Stimulated activated CD8-positive, alpha-beta memory T cell treated with anti-CD3 and anti-CD28 coated beads, Interleukin-2, amount 100 ng/mL, for 1 hour (primary cell): ENCODE measurements at places on chromosomes 6 and 20.

DNA sequence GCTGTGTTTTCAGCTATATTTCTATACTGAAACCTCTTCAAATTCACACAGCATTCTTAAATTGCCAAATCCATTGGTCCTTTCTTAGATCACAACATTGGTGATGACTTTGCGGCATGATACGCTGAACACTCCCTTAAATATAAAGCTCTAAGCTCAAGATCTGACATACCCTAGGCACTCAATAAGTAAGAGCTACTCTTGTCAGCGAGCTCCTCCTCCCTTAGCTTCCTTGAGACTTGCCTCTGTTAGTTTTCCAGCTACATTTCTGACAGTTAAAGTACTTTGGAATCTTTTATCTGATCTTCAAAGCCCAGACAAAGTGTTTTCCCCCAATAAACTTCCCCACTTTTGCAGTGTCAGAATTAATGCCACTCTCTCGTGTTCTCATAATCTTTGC is 117.0 kb downstream of the HIVEP2 start:
- no peak for DNase-seq

DNA sequence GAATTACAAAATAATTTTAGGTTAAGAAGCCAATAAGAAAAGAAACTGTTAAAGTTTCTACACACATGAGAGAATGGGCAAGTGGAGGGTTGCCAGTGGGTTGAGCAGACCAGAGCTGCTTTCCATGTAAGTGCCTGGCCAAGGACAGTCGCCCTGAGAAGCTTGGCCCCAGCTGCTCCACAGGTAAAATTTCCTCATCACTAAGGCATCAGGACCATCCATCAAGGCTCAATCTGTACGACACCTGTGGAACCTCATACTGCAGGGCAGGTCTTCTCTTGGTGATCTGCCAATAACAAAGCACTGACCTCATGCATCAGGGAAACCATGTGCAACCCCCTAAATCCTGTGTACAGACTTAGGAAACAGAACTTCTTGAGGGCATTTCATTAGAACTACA is 115.4 kb downstream of the INSM1 start:
- no peak for DNase-seq

DNA sequence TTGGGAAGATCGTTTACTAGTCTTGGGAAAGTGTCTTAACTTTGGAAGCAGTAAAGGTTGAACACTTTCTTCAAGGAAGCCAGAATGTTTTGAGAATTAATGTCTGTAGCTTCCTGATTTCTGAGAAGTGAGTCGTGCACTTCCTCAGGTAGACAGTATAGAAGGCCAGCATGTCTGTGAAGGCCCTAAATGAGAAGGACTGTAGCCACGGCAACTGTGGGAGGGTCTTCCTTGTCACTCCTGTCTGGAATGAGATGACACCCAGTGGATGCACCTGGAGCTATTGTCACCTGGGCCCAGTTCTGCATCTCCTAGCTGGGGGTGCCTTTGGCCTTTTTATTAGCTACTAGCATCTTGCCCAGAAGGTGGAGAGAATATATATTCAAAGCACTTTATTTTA is 8.8 kb downstream of the STX16 start:
- no peak for DNase-seq

GRCh38 chr6:164037171-164037870 is 622.8 kb downstream of the QKI start:
- DNase-seq: no peak

- DNase-seq: no peak
Measured at GRCh38 chr6:163331245-163331644, 83.3 kb upstream of the QKI start.

GRCh38 chr6:41607736-41608135 is 30.5 kb upstream of the MDFI start:
- no peak for DNase-seq

DNA sequence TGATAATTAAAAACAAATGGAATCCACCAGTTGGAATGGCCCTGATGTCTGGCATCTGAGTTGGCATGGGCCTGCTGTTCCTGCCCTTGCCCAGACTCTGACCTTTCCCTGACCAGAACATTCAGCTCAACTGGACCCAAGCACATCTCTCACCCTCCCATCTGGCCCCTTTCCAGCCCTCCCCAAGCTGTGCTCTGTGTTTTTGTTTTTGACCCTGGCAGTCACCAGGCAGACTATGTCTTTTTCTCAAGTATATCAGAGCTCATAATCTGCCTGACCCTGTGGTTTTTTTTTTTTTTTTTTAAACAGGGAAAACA is 117.6 kb downstream of the TRDN start:
- DNase-seq: no peak

GRCh38 chr6:93416571-93417420 is 2.6 kb downstream of the EPHA7 start:
- no peak for DNase-seq

DNA sequence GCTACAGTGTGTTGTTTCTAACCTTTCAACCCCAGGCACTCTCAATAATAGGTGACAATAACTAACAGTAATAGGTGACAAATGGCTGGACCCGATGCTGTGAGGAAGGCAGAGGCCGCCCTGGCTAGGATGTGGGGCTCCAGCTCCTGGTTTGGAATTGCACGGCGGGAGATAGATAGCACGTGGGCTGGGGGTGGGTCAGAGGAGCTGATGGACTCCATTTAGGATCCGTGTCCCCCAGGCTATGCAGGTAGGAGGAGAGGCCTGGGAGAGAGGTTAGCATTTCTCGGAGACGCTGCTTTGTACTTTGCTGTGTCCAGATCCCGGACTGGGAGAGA is 61.4 kb downstream of the EZR start:
- DNase-seq: no peak

DNA sequence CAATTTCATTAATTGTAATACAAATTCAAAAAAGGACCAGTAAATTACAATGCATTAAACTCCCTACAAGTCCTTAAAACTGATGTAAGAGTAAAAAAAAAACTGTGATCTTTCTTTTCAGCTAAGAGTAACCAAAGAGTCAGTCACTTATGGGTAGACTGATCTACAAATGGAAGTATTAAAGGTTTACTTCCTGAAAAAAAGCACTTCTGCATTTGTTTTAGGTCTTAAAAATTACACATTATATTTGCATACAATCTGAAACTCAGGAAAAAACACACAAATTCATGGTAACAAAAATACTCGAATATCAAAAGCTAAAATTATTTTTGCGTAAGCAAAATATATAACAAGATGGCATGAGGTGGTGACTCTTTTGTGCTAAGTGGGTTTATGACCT is 23.5 kb downstream of the USP49 start:
- no peak for DNase-seq

DNA sequence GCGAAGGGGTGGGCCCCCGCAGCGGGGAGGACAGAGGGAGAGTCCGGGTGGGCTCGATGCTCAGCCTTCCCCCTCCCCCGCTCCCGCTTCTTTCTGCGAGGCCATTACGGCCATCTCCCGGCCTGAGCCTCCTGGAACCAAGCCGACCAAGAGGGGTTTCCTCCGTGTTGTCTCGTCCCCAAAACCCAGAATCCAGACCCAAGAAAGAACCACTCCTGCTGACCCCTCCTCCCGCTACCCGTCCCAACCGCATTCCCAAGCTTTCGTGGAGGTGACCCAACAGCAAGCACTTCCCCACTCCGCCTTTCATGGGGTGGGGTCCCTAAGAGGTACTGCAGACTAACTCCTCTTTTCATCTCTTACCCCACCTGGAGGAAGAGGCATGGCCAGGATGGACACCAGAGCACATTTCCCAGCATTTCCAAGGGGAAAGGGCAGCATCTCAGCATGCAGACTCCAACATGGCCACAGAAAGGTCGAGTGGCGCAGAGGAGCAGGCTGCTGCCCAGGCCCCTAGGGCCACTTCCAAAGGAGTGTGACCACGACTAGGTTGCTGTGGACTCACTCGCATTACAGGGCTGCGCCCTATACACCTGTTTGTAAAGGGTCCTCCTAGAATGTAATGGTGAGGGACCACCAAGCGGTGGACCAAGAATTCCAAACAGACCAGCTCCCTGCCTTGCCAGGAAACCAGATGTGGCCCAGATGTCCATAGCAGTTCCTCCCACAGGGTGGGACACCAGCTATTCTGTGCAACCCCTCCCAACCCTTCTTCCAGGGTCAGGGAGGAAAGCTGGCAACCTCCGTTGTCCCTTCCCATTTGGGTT is 53.4 kb downstream of the MRPL14 start:
- DNase-seq: no peak
